Activated CD4-positive, alpha-beta T cell treated with anti-CD3 and anti-CD28 coated beads, Interleukin-2, amount 10 ng/mL, durations not matched to agents 7 days and 5 days (primary cell): ENCODE measurements at places on chromosomes 3 and 15.

DNA sequence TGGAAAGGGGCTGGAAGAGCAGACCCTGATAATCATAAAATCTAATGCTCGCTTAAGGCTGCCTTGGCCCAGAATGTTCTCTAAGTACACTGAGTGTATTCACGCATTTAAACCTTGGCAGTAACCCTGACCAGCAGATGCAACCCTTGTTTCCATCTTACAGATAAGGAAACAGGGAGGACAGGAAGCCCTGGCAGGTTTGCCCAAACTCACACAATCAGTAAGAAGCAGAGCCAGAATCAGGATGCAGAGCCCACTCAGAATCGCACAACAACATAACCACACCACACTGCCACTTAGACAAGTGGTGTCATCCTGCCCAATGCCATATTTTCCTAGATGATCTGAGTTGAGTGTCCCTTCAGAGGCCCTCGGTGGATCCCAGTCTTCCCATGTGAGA, 214.5 kb upstream of the HES1 start:
- no peak for DNase-seq

GRCh38 chr3:153354641-153355040, 192.6 kb downstream of the RAP2B start:
- DNase-seq = no peak

- DNase-seq = peak; percentile 57
Measured at GRCh38 chr15:40493089-40493840, 22.5 kb downstream of the CHST14 start.

DNA sequence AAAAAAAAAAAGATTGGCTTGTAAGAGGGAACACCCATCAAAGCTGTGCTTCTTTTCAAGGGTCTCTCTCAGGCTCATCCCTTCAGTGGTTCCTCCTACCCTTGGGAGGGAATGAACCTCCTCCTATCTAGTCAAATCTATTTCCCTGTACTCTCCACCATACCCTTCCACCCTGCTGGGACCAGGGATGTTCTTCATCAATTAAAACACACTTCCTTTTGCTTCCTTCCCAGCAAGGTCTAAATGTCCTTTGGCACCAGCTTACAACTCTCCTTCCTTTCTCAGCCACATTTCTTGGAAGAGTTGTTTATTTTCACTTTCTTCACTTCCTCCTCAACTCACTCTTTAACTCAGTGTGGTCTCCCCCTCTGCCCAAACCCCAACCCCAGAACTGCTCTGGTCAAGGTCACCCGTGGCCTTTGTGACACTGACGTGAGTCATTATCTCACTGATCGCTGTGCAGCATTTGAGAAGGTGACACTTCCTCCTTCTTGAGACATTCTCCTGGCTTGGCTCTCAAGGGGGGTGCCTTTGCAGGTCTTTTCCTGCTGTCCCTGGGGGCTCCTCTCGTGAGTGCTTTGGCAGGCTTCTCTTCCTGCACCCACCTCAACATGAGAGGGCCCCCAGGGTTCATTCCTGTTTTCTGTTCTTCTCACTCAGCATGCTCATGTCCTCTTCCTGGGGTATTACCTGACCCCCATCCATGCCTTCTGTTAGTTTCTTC, 210.5 kb upstream of the TLE3 start:
- DNase-seq = no peak

GRCh38 chr3:69343875-69344274, 42.0 kb downstream of the FRMD4B start:
- DNase-seq = no peak

GRCh38 chr3:70947579-70947978, 635.1 kb upstream of the MDFIC2 start:
- DNase-seq = no peak

DNA sequence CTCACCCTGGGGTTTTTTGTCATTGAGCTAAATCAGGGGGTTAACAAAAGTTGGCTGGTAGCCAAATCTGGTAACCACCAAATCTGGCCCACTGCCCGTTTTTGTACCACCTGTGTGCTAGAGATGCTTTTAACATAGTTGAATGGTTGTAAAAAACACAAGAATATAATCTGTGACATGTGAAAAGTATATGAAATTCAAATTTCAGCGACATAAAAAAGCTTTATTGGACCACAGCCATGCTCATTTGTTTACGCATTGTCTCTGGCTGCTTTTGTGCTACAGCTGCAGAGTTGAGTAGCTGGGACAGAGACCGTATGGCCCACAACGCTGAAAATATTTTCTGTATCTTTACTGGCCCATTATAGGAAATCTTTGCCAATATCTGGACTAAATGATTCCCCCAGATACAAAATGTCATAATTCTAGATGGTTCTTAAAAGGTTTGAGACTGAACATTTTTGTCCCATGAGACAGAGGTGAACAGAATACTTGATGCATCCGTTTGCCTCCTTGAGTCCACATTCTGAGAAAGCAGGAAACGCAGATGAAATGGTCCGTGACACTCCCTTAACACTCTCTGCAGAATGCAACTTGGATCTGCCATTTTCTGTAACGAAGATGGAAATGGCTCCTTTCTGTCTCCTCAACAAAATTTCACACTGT, 120.9 kb upstream of the PDZRN3 start:
- DNase-seq = no peak

GRCh38 chr3:53244271-53244670, 11.6 kb downstream of the TKT start:
- no peak for DNase-seq

DNA sequence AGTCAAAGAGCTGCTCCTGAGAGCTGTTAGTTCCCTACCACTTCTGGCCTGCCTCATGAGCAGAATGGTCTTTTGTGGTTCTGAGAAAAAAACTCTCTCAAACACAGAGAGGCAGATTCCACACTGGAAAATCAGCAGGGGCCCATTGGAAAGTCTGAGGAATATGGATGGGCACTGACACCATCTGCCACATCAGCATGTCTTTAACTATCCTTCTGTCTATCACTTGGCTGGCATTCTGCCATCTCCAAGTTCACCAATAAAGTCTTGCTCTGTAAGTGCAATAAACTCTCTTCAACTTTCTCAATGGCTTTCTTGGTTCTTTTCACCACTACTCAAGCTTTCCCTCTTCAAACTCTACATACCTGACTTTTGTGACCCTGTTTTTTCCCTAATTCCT, 101.3 kb upstream of the GALNT15 start:
- DNase-seq = no peak

- no peak for DNase-seq
Measured at GRCh38 chr3:165193366-165194254, 2.6 kb downstream of the SLITRK3 start.

GRCh38 chr15:24944954-24945353, 9.8 kb upstream of the SNRPN start:
- DNase-seq = no peak

DNA sequence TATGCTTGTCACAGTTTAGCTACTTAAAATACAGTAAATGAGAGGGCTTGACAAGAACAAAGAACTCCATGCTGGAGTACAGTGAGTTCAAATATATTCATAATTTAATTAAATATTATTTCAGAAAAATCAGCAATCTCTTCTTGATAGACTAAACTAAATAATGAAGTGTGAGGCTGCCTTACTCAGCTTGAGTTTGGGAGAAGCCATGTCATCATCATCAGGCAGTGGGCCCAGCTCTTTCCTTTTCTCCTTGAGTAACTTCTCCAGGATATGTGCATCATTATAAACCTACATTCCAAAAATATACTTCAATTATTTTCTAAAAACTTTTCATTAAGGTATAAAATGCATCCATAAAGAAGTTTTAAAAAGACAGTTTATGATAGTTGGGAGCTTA, 70.5 kb downstream of the PBRM1 start:
- DNase-seq = no peak

- DNase-seq = no peak
Measured at GRCh38 chr3:72177075-72178050, 392.4 kb upstream of the PROK2 start.

GRCh38 chr3:29827756-29828155, 546.9 kb downstream of the RBMS3 start:
- no peak for DNase-seq

DNA sequence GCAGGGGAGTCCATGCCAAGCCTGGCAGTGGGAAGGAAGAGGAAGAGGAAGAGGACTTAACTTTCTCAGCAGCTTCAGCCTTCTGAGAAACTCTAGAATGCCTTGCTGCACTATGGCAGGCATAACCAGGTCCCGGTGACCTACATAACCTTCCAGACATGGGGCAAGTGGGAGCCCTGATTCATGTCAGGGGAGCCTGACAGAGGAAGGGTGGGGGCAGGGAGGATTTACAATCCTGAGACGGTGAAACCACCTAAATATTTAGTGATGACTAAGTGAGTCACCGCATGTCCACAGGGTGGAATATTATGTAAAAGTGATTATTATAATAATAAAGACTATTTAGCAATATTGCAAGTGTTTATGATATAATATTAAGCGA, 46.7 kb downstream of the AMOTL2 start:
- DNase-seq = no peak

GRCh38 chr15:26049900-26050657, 187.0 kb upstream of the ATP10A start:
- no peak for DNase-seq

GRCh38 chr15:33021806-33022389, 172.6 kb downstream of the FMN1 start:
- peak; percentile 13 for DNase-seq

GRCh38 chr3:71355862-71356261, 227.7 kb downstream of the FOXP1 start:
- no peak for DNase-seq

GRCh38 chr3:23055733-23056376, 147.3 kb upstream of the UBE2E2 start:
- no peak for DNase-seq

DNA sequence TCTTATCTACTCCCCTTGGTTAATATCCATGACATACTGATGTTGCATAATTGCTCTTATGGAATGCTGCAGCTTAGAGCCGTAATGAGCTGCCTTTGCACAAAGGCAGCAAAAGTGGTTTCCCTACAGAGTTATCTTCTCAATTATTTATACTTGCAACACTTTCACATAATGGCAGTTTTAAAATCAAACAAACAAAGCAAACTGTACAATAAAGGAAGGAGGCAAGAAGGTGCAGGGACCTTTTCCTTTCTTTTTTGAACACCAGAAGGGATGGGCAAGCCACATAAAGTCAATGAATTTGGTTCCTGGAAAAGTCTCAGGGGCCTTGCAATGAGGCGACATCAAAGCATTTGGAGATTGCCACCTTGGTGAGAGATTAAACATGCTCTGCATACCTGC, 188.0 kb downstream of the MEIS2 start:
- no peak for DNase-seq
